Vagina (tissue), 2 donors: ENCODE measurements at places on chromosomes 13 and 19. TPM values are rescaled to one million over a fixed set of nuclear protein-coding genes. Genes with fewer than 3 reads are reported as not detected.

GRCh38 chr13:100503622-100504021 is 85.0 kb downstream of the GGACT start:
- no peak overlapping the region for H3K27ac ChIP-seq
- H3K4me3 ChIP-seq: no peak overlapping the region
- DNase-seq: no peak
- H3K36me3 ChIP-seq: no peaks in the 10 kb centered on the region

DNA sequence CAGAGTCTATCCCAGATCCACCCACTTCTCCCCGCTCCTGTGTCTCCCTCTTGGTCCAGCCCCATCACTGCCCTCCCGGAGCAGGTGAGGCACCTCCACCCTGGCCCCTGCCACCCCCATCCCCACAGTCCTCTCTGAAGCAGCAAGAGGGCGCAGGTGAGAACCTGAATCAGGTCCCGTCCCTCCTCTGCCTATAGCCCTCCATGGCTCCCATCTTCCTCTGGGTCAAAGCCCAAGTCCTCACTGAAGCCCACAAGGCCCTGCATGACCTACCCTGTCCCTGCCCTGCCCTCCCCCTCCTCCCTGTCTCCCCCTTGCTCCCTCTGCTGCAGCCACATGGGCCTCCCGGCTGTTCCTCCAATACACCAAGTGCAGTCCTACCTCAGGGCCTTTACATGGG is 10.8 kb upstream of the ZNRF4 start:
- no peaks in the 10 kb centered on the region for H3K27me3 ChIP-seq
- no peaks in the 10 kb centered on the region for H3K36me3 ChIP-seq
- H3K27ac ChIP-seq: no peak overlapping the region
- H3K4me3 ChIP-seq: no peak overlapping the region
- DNase-seq: no peak
- H3K4me1 ChIP-seq: no peaks in the 10 kb centered on the region

- H3K4me3 ChIP-seq: no peak overlapping the region
- H3K27ac ChIP-seq: no peak overlapping the region
- H3K36me3 ChIP-seq: no peaks in the 10 kb centered on the region
- H3K4me1 ChIP-seq: no peaks in the 10 kb centered on the region
- no peak for DNase-seq
Measured at GRCh38 chr19:54561840-54562239, 11.8 kb upstream of the LILRA2 start.

GRCh38 chr13:48776401-48776800 is 122.7 kb downstream of the CYSLTR2 start:
- H3K27me3 ChIP-seq: no peaks in the 10 kb centered on the region
- no peak overlapping the region for H3K4me3 ChIP-seq
- no peaks in the 10 kb centered on the region for H3K36me3 ChIP-seq
- no peak overlapping the region for H3K27ac ChIP-seq

DNA sequence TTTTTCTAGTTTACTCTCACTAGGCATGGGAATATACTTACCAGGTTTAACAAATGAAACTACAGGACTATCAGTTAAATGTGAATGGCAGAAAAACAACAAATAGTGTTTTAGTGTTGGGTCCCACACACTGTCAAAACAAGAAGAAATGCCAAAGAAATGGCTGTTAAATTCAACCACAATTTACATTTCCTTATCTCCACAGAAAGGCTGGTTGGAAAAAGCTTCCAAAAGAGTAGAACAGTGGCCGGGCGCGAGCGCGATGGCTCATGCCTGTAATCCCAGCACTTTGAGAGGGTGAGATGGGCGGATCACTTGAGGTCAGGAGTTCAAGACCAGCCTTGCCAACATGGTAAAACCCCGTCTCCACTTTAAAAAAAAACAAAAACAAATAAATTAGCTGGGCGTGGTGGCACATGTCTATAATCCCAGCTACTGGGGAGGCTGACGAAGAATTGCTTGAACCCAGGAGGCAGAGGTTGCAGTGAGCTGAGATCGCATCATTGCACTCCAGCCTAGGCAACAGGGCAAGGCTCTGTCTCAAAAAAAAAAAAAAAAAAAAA is 66.5 kb downstream of the SERP2 start:
- no peaks in the 10 kb centered on the region for H3K36me3 ChIP-seq
- no peak overlapping the region for H3K27ac ChIP-seq
- peaks cover 22% of the 10 kb centered on the region for H3K4me1 ChIP-seq
- no peak for DNase-seq
- no peaks in the 10 kb centered on the region for H3K27me3 ChIP-seq

DNA sequence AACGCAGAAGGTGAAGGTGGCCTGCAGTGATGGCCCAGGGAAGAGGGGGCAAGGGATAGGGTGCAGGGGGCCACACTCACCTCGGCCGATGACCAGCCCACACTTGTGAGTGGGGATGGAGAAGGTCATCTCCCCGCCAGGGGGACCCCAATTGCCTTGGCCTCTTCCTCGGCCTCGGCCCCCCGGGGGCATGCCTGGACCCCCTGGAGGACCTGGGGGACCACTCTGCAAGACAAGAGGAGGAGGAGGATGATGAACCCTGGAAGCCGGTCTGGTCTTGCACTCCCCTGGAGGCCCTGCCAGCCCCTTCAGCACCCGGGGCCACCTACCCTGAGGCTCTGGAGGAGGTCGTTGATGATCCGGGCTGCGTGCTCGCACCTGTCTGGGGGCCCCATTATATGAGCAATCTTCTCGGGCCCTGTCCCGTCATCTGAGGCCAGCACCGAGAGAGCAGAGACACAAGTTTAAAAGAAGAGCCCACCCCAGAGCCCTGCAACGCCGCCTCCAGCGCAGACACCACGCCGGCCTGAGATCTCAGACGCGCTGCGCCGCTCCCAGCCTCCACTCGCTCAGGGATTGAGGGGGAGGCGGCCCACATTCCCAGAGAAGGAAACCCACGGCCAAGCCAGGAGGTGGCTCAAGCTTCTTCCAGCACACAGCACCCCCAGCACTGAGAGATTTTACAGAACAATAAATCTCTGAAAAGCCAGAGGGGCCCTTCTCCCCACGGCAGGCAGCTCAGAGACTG is 7.8 kb downstream of the KHSRP start:
- peaks cover 23% of the 10 kb centered on the region for H3K4me1 ChIP-seq
- no peak overlapping the region for H3K4me3 ChIP-seq
- peaks cover 76% of the 10 kb centered on the region for H3K36me3 ChIP-seq
- no peak overlapping the region for H3K27ac ChIP-seq

DNA sequence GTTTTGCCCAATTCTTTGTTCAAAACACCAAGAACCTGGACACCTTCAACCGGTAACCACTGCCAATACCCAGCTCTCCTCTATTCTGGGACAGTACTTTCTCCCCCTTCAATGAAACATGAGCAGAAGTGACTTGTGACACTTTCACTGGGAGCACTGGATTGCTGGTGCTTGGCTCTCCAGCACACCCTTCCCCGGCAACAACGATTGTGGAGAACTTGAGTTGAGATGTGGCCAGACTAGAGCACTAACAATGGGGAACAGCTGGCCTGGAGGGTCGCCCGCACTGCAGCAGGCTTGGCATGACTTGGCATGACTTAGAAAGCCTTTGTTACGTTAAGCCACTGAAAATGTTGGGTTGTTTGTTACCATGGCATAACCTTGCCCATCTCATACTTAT is 7.5 kb upstream of the B3GLCT start:
- H3K27me3 ChIP-seq: no peaks in the 10 kb centered on the region
- no peak overlapping the region for H3K27ac ChIP-seq
- H3K4me1 ChIP-seq: no peaks in the 10 kb centered on the region

- no peak overlapping the region for H3K4me3 ChIP-seq
- no peaks in the 10 kb centered on the region for H3K27me3 ChIP-seq
- DNase-seq: no peak
Measured at GRCh38 chr19:18262917-18263316, 11.3 kb downstream of the IQCN start.

DNA sequence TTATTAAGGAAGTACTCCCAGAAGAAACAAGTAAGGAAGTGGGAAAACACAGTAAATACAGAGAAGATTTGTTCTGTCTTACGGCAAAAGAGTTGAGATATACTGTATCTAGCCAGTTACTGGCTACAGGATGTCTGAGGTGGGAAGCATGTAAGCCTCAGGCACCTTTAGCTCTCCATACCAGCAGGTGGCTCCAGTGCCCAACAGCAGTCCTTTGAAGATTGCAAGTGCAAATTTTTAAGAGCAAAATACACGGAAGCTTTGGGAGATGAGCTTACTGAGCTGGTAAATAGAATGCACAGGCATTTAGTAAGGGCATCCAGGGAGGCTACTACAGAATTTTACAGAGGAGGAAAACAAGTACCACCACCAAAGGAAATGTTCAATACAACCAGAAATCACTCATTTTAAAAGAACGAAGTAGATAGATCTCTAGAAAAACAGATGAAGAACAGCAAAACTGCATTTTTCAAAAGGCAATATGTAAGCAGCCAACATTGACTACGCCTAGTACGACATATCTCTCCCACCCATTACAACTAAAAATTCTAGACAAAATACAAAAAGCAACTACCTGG is 57.9 kb upstream of the VSTM2B start:
- no peaks in the 10 kb centered on the region for H3K4me1 ChIP-seq
- H3K27me3 ChIP-seq: no peaks in the 10 kb centered on the region
- no peaks in the 10 kb centered on the region for H3K36me3 ChIP-seq
- no peak overlapping the region for H3K4me3 ChIP-seq
- DNase-seq: no peak

The TMEM150B gene
- total RNA-seq: not detected

The C19orf33 gene
- total RNA-seq: 96.5 TPM

The LRRC8E gene
- 6.6 TPM for total RNA-seq

The CCNA1 gene
- not detected for total RNA-seq

The NLRP4 gene
- total RNA-seq: not detected

The FGF21 gene
- not detected for total RNA-seq

The ZNF99 gene
- total RNA-seq: not detected

The HSPH1 gene
- total RNA-seq: 75.4 TPM

The PRTN3 gene
- not detected for total RNA-seq
